ENCODE measurements at places on chromosomes 1 and 21. TPM values are rescaled to one million over a fixed set of nuclear protein-coding genes. Genes with fewer than 3 reads are reported as not detected.

The LCE1A gene
- not detected for total RNA-seq

The FAM78B gene
- 0.15 TPM for total RNA-seq

The RPTN gene
- not detected for total RNA-seq

The MYBPH gene
- not detected for total RNA-seq

The CD34 gene
- 0.06 TPM for total RNA-seq

The SNAPIN gene
- 34.2 TPM for total RNA-seq

The GFI1 gene
- 101 TPM for total RNA-seq

The HMGCS2 gene
- not detected for total RNA-seq

The IFI6 gene
- 461 TPM for total RNA-seq

The CXADR gene
- 0.16 TPM for total RNA-seq

The SH2D2A gene
- 157 TPM for total RNA-seq

The OR2W3 gene
- total RNA-seq: not detected

The ATP13A2 gene
- total RNA-seq: 52.9 TPM

The ELF3 gene
- 0.79 TPM for total RNA-seq

The ELAPOR1 gene
- total RNA-seq: 11.9 TPM

The SYT14 gene
- total RNA-seq: not detected

The RABGGTB gene
- total RNA-seq: 114 TPM

The HSD3B2 gene
- total RNA-seq: not detected

The OR2G6 gene
- total RNA-seq: not detected

The ASAP3 gene
- total RNA-seq: not detected

The SERTAD4 gene
- total RNA-seq: not detected

The SLC35D1 gene
- total RNA-seq: 15.2 TPM

The LCE1E gene
- total RNA-seq: not detected

The RAB25 gene
- not detected for total RNA-seq

The LYPLAL1 gene
- 17.7 TPM for total RNA-seq

The FBXO44 gene
- total RNA-seq: 39.9 TPM

The OR2L5 gene
- total RNA-seq: not detected

The HSPA6 gene
- 0.47 TPM for total RNA-seq

The FCRL4 gene
- not detected for total RNA-seq

The SLC5A9 gene
- total RNA-seq: not detected

The LRRC53 gene
- total RNA-seq: not detected

The KRTAP20-1 gene
- not detected for total RNA-seq

The FNDC5 gene
- not detected for total RNA-seq

The CR2 gene
- total RNA-seq: not detected

The ADAR gene
- total RNA-seq: 369 TPM

The SESN2 gene
- total RNA-seq: 21.5 TPM

The SLFNL1 gene
- 0.35 TPM for total RNA-seq

The CYP4Z1 gene
- not detected for total RNA-seq

The LRRC3 gene
- total RNA-seq: 2.3 TPM

The CD52 gene
- total RNA-seq: 951 TPM

The PDE4DIP gene
- 25.9 TPM for total RNA-seq

The PBX1 gene
- total RNA-seq: not detected

The ETV3L gene
- total RNA-seq: not detected

Measured in activated CD8-positive, alpha-beta memory T cell treated with anti-CD3 and anti-CD28 coated beads, Interleukin-2, amount 10 ng/mL, durations not matched to agents 7 days and 5 days (primary cell).